ENCODE measurements at places on chromosomes 2 and 18.
A peak's percentile ranks its signal among the peaks of the same experiment; 100 is the strongest.

DNA sequence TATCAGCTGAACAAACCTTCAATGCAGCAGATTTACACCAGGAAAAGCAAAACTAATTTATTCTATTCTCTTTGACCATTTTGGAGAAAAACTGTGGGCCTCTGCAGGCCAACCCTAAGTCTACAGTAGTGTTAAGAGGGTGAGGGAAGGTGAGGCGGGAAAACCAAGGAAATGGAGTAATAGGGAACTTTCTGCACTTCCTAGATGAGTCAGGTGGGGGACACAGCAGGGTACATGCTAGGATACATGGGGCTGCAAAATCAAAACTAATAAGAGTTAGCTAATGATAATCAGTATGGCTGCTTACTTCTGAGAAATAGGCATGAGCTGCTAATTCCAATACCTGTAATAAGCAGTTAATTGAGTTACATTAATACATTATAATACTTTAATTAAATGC lies 66.0 kb upstream of the PGAP1 start:
- no peak for DNase-seq

- DNase-seq = no peak
These were observed 172.7 kb downstream of the ANAPC1 start for GRCh38 chr2:111711270-111711669.

- DNase-seq = no peak
These were observed 150.2 kb upstream of the NFATC1 start for GRCh38 chr18:79245517-79246001.

GRCh38 chr2:122491011-122491410 lies 735.6 kb downstream of the TSN start:
- DNase-seq = no peak

DNA sequence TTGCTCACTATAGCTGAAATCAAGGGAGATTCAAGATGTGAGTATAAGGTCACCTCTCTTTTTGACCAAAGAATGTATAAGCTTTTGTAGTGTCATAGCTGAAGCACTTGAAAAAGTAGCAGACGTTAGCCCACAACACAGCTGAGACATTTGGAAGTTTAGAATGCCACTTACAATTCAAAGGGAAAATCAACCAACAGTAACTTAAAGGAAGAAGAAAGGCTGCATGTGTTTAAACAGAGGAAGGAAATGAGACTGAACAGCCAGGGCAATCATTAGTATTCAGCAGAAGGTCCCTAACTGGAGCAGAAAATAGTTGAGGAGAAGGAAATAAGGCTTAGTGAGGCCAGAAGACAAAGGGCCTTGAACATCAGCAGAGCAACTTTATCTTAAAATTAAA lies 23.5 kb upstream of the SCG2 start:
- no peak for DNase-seq

DNA sequence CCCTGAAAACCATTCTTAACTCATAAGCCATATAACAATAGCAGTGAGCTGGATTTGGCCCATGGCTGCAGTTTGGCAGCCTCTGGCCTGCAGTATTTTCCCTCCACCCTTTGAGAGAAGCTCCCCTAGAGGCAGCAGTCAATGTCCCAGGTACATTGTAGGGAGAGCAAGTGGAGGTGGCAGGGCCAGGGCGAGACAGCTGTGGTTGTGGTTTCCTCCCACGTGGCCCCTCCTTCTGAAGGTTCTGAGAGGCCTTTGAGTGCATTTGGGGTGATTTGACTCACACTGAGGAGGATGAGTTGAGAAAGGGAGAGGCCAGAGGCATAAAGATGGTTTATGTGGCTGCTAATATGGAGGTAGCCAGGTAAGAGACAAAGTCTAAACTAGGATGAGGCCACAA lies 45.5 kb upstream of the LDAH start:
- no peak for DNase-seq

GRCh38 chr2:232353096-232353495 lies 25.5 kb upstream of the ALPP start:
- no peak for DNase-seq

DNA sequence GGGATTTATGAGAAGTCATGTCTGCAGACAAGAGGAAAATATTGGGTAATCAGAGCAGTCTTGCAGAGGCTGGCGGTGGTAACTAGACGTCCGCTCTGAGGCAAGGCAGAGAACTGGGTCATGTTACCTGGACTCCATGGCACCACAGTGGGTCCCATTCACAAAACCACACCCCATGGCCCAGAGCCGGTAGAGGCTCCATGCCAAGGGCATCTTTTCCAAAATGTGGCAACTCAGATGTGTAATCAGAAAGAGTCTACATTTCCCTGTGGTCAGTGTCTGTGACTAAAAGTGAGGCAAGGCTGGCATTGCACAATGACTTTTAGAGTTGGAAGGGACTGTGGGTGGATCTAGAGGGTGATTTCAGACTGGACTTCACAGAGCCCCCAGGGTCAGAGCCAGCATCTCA lies 113.1 kb downstream of the MREG start:
- peak; percentile 58 for DNase-seq

DNA sequence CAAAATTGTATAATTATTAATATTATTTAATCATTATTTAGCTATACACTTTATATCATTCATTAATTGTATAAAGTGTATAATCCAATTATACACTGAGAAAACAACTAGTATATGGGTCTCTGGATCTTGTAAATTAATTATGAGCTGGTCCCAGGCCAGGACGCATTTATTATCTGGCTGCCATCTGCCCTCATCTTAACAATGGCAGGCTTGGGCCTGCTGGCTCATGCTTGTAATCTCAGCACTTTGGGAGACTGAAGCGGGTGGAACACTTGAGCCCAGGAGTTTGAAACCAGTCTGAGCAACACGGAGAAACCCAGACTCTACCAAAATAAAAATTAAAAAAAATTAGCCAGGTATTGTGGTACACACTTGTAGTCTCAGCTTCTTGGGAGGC lies 502.2 kb upstream of the NRXN1 start:
- no peak for DNase-seq

- no peak for DNase-seq
These were observed 1.7 kb downstream of the EMILIN1 start for GRCh38 chr2:27080140-27080469.

GRCh38 chr18:12309683-12310198 lies 1.7 kb downstream of the TUBB6 start:
- DNase-seq = no peak

- DNase-seq = no peak
These were observed 162.5 kb downstream of the NDUFA10 start for GRCh38 chr2:239862613-239863012.

DNA sequence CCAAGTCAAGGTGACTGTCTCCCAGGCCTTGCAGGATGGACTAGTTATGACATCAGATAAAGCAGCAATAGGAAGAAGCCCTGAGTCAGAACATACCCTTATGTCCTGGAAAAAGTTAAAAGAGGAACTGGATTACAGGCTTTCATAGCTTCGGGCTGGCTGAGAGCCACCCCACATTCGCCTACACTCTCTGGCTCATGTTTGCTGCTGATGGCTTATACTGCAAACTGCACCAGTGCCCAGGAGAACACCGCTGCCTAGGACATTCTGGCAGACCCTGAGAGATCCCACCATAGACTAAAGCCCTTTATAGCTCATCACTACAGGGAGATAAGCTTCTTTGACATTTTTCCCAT lies 20.3 kb downstream of the SLC8A1 start:
- DNase-seq = peak; percentile 69

DNA sequence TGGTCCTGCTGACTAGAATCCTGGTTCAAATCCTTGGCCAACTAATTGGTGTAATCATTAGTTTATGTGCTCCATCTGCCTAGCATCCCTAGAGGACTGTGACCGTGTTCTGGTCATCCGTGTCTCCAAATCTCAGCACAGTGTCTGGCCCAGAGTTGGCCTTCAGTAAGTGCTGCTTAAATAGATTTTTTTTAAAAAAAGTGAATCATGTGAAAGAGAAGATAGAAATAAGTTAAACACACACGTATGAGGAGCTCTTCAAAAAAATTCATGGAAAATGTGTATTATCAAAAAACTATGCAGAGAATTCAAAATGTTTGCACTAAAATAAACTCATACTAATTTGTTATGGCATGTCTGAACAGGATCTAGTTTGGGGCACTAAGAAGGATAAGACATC lies 129.3 kb upstream of the TLK1 start:
- DNase-seq = no peak

DNA sequence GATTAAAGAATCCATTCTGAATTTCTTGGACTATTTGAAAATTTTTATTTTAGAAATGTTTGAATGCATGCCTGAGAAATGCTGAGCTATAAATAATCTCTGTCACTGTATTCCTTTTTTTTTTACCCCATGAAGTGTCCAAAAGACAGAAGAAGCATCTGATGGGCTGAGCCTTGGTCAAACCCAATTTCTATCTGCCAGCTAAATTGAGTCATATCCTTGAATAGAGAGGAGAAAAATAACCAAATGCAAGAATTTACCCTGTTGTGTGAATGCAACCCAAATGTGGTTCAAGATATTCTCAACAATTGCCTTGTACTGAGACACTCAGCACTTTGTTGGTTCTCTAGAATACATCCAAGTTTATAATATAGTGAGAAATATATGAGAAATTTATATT lies 223.5 kb downstream of the UBE2E3 start:
- DNase-seq = no peak

- DNase-seq = peak; percentile 74
These were observed 1232.3 kb upstream of the ZEB2 start for GRCh38 chr2:145752091-145752806.

- no peak for DNase-seq
These were observed 57.4 kb upstream of the APCDD1 start for GRCh38 chr18:10397004-10397403.

GRCh38 chr2:38394903-38395341 lies 17.8 kb upstream of the ATL2 start:
- no peak for DNase-seq

DNA sequence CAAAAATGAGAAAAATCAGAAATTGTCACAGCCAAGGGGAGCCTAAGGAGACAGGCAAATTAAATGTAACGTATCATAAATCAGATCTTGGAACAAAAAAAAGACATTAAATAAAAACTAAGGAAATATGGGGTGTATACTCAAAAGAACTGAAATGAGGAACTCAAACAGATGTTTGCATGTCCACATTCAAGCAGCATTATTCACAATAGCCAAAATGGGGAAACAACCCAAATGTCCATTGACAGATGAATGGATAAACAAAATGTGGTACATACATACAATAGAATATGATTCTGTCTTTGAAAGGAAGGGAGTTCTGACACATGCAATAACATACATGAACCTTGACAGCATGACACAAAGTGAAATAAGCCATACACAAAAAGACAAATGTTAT lies 155.8 kb upstream of the KLF7 start:
- peak; percentile 57 for DNase-seq

DNA sequence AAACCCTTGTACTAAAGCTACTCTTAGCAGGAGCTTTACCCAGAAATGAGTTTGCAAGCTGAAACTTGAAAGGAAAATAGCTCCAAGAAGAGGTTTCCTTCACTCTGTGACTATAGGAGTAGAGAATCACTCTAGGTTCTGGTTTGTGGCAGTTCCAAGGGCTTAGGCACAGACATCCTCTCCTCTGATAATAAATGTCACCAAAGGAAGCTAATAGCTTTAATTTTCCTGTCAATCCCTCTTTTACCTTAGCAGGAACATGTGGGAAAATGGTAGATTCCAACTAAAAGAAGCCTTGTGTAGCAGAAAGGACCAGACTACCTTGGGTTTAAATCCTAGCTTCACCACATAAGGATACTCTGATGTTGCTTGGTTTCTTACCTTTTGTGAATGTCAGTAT lies 104.0 kb downstream of the FSHR start:
- DNase-seq = no peak

DNA sequence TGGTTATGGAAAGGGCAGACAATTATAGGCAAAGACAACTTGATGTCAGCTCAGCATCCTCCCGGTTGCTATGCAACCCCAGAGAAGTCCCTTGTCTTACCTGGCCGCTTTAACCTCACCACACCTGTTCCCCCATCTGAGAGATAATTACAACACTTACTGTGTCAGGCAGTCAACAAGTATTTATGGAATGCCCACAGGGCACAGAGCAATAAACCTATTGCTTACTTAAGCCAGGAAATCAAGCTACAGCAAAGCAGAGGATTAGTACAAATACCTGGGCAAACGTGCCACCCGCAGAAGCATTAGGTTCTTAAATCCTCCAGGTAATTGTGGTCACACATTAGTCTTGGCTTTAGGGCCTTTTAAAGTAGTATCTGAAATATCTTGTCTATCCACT lies 320.4 kb upstream of the REV1 start:
- DNase-seq = no peak

- DNase-seq = no peak
These were observed 197.6 kb downstream of the NR4A2 start for GRCh38 chr2:156134887-156135286.

DNA sequence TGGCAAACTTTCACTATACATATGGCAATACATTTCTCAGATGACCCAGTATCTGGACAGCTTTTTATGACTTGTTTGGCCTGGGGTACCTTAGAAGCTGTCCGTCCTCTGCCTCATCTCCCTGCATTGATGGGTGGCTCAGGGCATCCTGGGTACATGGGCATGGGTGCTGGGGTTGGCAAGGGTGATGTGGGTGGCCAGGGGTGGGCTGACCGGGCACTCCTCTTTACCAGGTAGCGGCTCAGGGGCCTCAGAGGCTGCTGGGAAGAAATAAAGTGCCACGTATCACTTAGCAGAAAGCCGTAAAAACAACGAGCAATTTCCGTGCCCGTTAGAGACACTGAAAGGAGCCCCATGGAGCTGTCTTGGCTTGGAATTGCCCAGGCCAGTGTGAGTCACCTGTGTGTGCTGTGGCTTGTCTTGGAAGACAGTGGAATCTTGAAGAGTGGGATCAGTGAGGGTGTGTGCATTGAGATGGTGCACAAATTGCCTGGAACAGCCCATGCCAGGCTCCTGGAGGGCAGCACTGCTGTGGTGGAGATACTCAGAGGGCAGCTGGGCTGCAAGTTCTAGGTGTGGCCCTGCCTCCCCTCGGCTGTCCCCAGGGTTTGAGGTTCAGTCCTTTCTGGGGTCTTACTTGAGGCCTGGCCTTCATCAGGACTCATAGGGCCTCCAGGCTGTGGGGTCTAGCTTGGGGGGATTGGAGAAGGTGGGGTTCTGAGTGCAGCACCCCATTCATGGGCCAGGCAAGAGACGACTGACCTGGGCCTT lies 88.8 kb downstream of the FHOD3 start:
- no peak for DNase-seq

DNA sequence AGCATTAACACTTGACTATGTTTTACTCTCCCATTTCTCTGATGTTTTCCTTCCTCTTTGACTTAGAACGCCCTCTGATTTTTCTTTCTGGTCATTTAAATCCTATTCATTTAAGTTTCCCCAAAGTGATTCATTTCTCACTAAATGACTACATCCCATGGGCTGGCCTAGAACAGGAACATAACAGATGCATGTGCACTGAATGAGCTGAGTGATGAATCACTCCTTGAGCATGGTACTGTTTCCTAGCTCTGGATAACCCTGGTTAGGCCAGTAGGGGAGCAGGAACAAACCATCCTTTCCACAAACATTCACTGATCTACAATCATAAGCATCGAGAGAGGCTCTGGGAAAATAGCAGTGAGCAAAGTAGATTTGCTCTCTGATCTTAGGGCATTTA lies 221.9 kb upstream of the SETBP1 start:
- DNase-seq = no peak

Data from AML-193 (cell line).